ENCODE measurements at places on chromosomes 3 and 15. TPM values are rescaled to one million over a fixed set of nuclear protein-coding genes. Genes with fewer than 3 reads are reported as not detected.

Gene PLXNA1
- polyA plus RNA-seq = 14.6 TPM

DNA sequence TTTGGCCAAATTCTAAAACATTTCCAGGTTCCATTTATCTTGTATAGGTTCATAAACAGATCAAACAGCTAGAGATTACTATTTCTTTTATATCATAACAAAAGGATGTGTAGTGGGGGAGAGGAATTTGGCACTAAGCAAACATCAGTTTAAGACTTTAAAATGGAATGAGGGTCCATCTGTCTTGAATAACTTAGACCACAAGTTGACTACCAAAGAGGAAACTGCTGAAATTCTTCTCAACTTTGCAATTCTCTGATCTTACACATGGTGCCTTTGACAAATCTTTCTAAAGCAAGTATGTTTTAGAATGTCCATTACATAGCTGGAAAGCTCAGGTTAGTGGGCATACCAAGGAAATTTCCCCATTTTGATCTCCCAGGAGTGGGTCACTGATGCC lies 140.5 kb upstream of the ADAMTS9 start:
- DNase-seq = no peak

Gene LRRN1
- polyA plus RNA-seq = not detected

DNA sequence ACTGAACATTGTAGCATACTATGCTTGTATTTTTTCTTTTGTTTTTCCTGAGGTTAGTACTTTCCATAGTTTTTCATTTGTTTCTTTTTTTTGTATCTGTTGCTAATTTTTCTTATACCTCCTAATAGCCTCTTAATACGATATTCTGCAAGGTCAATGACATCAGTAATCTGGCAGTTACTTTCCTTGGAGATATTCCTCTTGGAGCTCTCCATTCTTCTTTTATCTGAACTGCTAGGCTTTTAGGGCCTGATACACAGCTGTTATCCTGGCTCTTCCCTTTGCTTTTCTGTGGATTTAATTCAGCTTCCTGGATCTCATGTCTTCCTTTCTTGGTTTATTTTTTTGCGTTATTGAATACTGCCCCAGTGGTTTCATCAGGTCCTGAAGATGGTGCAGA lies 12.9 kb downstream of the ALPK3 start:
- peak; percentile 5 for DNase-seq

Gene MAGEL2
- 0.04 TPM for polyA plus RNA-seq

Gene THUMPD3
- polyA plus RNA-seq = 63.0 TPM

Gene TMEM39A
- polyA plus RNA-seq = 4.8 TPM

- no peak for DNase-seq
These were observed 239.2 kb upstream of the IL12A start for GRCh38 chr3:159749406-159749805.

Gene CCR2
- polyA plus RNA-seq = 0.23 TPM

Gene SCAMP5
- polyA plus RNA-seq = 7.4 TPM

Measured in heart left ventricle (tissue), 16 donors.